ENCODE measurements at places on chromosomes 7 and 10.

DNA sequence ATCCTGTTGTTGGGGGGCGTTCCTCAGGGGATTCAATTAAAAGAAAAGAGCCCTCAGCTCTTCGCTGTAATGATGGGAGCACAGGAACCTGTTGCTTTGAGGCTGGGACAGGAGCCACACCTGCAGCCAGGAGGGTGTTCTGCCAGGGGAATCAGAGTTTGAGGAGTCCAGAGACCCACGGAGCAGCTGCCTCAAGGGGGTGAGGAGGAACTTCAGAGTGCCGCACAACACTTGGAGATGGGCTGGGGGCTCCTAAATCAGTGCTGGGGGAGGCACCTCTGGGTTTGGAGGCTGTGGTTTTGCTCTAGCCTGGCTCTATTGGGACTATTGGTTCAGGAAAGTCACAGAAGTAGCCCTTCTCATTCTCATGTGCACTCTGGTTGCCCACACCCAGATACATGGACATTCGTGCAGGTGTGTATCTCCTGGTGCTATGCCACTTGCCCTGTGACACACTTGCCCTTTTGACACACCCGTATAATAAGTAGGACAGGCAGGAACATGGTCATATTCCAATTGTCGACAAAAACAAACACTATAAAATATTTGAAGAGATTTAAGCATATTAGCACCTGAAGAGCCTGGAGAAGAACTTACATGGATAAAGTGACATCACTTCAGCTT is 98.1 kb downstream of the PTPN20 start:
- DNase-seq, result no peak

DNA sequence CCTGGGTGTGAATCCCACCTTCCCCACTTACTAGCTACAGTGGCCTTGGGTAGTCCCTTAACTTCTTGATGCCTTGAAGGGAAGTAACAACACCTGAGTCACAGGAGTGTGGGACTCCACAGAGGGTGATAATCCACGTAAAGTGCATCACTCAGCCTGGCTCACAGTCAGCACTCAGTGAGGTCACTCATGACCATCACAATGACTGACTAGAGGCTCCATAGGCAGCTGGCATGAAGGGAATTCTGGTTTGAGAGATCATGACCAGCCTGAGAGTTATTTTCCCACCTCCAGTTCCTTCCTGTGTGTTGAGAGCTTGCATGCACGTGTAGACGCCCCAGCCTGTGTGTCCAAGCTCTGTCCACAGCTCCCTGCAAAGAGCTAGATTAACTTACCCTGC is 34.8 kb downstream of the NEUROG3 start:
- no peak for DNase-seq

DNA sequence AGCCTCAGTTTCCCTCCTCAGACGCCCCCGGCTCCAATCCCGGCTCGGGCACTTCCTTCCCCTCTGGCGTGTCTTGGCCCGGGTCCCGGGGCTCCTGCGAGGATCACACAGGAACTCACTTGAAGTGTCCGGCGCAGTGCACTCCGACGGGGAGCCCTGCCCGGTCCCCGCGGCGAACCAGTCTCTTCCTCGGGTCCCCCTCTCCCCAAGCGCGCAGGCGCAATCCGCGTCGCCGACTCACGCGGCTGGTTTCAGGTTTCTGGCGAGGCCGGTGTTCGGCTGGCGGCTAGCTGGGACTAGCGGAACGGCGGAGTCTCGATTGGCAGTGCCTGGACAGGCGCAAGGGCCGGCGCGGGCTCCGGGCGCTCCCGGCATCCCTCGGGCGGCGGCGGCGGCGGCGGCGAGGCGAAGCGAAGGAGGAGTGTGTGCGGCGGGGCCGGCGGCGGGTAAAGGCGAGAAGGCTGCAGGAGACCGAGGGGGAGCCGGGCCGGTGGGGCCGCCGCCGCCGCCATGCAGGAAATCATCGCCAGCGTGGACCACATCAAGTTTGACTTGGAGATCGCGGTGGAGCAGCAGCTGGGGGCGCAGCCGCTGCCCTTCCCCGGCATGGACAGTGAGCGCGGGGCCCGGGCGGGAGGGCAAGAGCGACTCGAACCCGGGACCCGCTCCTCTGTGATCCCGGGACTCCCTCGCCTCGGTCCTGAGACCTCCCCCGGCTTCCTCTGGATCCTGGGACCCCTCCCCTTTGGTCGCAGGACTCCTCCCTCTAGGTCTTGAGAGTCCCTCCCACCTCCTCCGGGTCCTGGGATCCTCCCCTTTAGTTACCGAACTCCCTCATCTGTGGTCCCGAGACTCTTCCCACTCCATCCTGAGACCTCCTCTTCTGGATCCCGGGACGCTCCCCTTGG is at the start of the genes CPSF4 and PTCD1:
CPSF4 (plus strand) TSS at position 371 of the 908 bp plus-strand sequence; CDS start at position 511, 140 bp downstream.
PTCD1 (minus strand) TSS at position 226 of the 908 bp plus-strand sequence. CDS start 3,556 bp downstream, outside the sequence.
- peak; percentile 95 for DNase-seq

GRCh38 chr10:110714356-110714755 is 70.2 kb downstream of the RBM20 start:
- DNase-seq, result no peak

DNA sequence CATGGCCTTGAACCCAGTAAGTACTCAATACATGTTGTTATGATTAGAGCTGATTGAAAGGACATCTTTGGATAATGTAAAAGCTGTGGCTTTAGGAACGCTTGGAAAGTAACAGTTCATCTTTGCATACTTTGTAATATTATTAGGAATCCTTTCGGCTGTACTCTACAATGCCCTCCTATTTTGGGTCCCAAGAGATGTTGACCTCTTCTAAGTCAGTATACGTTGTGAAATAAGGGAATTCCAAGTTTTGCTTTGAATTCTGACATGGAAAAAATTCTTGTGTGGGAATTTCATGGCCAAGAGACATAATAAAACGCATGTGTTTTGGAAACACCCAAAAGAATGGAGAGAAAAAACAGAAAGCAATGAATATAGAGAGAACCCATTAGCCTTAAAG is 7.7 kb downstream of the AGR3 start:
- DNase-seq, result no peak

DNA sequence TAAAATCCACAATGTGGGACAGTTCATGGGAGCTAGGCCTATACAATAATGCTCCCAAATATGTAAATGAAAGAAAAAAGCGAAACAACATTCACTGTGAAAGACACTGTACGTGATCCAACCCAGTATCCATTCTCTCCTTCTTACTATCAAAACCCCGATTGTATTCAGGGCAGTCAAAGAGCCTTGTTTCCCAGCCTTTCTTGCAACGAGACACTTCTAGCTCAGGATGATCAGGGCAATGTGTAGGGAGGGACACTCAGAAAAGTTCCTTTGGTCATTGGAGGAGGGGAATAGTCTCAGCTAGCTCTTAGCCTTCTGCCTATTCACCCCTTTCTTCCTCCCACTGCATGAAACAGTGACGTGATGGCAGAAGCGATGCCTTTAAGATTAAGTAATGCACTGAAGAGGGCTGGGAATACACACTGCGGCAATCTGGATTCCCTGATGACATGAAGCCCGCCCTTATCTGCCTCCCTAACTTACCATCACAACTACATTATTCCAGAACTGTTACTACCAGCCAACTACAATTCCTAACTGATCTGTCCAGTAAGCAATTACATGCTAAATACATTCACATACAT is 27.3 kb downstream of the UBE2H start:
- no peak for DNase-seq

DNA sequence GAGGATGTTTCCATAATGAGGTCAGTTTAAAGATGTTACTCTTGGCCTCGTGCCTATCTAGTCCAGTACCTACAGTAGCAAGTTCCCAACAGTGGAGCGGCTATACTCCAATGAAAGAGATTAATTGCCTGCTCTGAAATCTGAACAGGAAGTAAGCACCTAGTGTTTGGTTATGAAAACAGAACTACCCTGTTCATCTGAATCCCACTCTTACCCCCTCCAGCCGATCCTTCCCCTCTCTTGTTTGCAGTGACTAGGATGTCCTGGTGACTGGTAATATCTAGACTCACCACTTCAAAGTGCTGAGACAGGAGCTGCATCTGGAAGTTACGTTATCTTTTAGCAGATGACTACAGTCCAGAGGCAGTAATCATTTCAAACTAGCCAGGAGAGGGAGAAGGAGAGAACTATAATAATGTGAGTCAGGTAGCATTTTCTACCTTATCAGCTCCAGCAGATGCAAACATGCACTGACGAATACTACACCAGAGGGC is 666.7 kb upstream of the NRP1 start:
- peak; percentile 42 for DNase-seq

DNA sequence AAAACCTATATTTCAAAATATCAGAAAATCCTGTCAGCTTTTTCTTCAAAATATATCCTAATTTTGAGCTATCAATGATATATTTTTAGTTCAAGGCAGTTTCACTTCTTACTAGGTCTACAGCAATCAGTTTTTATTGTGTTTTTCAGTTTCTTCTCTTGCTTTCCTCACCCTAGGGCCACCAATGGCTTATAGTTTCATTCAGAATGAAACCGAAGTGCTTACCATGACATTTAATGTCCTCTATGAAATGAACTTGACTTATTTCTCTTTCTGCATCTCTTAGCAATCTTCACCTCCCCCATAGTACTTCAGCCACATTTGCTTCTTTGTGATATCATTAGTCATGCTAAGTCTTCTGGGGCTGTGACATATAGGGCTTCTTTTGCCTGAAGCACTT is 100.3 kb downstream of the ARL5B start:
- DNase-seq, result no peak

DNA sequence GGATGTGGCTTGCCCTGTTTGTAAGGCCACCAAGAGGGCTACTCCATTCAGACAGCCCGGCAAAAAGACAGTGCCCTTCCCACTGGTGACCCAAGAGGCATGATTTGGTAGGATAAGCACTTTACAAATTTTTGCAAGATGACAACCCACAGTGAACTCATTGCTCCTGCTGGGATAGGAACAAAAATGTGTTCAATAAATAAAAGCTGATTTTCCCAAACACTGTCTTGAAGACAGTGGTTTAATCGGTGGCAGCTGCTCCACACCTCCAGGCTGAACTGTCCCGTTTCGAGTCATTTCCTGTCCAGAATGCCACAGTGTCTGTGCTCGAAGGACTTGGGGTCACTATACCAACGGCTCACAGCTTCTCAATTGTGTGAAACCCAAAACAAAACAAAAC is 45.1 kb upstream of the NPTX2 start:
- no peak for DNase-seq

- peak; percentile 87 for DNase-seq
These were observed 201.7 kb upstream of the PRSS58 start for GRCh38 chr7:142459551-142459963.

DNA sequence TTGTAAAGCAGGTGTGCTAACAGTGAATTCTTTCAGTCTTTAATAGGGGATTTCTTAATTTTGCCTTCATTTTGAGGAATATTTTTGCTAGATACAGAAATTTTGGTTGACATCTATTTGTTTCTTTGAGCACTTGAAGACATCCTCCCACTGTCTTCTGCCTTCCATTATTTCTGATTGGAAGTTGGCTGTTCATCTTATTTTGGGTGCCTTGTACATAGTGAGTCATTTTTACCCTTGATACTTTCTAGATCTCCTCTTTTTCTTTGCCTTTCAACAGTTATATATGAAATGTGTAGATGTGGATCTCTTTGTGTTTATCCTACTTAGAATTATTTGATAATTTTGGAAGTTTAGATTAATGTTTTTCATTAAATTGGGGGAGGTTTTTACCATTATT is 631.0 kb downstream of the AUTS2 start:
- no peak for DNase-seq

DNA sequence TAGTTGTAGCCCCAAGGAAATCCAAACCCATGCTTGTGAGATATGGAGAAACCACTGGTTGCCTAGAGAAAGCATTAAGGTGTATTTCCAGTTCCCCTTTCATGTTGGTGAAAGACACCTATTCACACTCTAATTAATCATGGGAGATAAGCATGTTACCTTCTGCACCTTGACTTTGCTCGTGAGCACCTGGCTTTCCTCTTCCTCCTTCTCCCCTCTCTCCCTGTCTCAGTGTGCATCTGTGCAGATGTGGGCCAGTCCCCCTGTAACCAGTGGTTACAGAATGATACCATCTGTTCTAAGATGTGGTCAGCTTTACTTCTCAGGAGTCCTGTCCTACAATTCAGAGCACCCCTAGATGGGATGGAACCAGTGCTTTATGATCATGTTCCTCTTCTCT is 160.6 kb downstream of the LCOR start:
- no peak for DNase-seq

- no peak for DNase-seq
These were observed 853.8 kb downstream of the GRM8 start for GRCh38 chr7:126398851-126399529.

DNA sequence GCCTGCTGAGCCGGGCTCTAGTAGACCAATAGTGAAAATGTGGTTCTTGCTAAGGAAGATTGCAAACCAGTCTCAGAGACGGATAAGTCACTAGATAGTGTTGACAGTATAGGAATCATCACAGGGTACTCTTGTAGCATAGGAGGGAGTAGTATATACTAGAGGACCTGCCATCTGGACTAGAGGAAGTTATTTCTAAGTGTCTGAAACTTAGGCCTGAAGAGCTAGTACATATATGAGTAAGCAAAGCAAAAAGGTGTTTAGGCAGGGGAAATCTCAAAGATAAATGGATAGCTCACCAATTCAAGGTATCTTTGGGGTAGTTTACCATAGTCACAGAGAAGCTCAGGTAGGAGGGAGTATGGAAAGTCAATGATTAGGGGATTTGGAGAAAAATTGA is 428.1 kb downstream of the CNTNAP2 start:
- no peak for DNase-seq

- DNase-seq, result no peak
These were observed 2.5 kb downstream of the PDLIM1 start for GRCh38 chr10:95288303-95288702.

DNA sequence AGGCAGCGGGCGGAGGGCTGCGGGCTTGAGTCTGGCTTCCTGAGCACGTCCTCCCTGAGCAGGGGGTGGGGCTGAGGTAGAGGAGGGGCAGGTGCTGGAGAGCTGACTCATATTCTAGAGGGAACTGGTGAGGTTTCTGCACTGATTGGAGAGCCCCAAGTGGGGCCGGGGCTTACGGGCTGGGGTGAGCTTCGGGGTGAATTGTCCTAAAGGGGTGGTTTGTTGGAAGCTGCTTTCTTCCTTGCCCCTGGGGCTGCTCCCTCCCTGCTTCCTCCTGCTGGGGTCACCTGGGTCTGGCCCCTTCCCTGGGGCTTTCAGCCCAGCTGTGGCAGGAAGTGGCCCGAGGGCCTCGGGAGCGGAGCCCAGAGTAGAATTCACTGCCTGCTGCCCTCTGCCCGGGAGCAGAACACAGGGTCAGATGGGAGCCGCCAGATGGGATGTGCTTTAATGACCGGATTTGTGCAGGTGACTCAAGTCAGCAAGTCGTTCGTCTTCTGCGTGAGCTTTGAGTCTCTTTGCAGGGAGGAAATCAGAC is 48.6 kb downstream of the FAM20C start:
- DNase-seq, result no peak

DNA sequence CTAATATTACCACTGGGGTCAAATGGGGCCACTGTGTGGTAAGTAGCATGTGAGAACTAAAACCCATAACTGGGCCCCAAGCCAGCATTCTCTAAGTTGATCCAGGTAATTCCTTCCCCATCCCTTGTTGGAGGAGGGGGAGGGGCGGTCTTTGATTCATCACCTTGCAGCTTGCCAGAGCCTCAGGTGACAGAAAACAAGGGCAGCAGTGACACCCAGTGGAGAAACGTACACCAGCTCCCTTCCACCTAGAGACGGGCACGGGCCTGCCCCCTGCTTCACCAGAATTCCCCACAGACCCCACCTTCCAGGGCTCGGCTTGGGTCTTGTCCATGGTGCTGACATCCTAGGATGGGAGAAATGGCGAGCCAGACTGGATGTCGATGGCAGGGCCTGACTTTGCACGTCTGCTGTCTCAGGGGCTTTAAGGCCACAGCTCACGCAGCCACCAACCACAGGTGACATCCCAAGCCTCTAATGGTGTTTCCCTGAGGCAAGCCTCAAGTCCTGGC is 102.0 kb downstream of the STRA8 start:
- peak; percentile 81 for DNase-seq

Measured in SK-N-DZ (cell line).